ENCODE measurements at places on chromosomes 3 and 15.

DNA sequence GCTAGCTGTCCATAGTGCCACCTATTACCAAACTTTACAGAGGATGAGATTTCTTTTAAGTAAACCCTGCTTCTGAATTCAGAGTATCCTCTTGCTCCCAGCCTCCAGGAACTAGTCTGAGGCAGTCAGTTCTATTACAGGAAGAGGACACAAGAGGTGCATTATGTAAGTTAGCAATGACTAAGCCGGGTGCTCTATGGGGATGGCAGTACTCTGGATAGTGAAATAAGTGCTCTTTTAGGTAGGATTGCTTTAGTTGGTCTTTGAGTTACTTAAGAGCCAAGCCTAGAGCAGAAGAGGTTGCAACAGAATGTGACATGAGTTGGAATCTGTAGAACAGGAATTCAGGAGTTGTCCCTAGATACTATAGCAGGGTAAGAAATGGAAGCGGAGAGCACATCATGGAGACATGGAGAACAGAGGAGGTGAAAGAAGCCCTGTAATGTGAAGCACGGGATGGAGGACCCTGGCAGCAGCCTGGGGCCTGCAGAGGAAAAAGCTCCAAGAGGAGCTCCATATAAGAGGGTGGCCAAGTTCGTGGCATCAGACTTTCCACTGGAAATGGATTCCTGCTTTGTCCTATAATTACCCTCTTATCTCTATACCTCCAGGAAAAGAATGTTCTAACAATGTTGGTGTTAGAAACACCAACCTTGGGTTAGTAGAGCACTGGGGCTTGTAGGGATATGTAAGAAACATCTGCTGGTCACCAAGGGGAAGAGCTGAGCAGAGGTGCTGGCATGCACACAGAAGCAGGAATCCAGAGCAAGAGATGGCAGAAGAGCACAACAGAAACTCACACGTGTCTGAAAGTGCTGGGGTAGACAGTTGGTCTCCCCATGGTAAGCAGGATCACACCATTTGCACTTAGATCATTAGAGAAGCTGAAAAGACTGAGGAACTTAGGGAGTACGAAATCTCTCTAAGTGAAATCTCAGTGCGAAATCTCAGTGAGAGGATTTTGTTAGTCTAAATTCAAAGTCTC is 851.1 kb downstream of the FHIT start:
- DNase-seq = peak; percentile 6

GRCh38 chr3:73605861-73606260 is 18.9 kb downstream of the PDZRN3 start:
- no peak for DNase-seq

DNA sequence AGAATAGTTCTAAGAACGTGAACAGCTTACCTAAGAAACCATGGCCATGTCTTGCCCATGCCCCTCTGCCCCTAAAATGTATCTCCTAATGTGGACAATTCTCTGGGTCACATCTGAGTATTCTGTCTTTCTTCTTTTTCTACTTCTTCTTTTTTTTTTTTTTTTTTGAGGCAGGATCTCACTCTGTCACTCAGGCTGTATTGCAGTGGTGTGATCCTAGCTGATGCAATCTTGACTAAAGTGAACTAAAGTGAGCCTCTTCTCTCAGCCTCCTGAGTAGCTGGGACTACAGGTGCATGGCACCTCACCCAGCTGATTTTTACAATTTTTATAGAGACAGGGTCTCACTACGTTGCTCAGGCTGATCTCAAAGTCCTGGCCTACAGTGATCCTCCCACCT is 204.8 kb upstream of the ZPLD1 start:
- DNase-seq = no peak

GRCh38 chr3:143811602-143812001 is 36.7 kb downstream of the SLC9A9 start:
- no peak for DNase-seq

DNA sequence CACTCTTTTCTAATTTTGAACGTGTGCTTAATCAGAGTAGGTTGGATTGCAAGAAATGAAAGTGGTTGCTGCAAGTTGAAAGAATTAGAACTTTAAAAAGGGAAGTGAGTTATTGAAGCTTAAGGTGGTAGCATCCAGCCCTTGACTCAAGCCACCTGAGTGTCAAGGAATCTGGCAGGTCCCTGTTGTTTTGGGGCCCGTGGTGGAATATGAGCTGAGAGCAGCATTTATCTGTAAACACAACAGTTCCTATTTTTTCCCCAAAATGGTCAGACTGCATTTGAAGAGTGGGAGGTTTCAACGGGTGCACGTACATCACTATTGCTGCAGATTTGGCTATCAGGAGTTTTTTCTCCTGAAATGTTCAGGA is 1.7 kb downstream of the ITPR1 start:
- no peak for DNase-seq

- DNase-seq = no peak
Measured at GRCh38 chr3:114743746-114744485, 403.2 kb downstream of the ZBTB20 start.

DNA sequence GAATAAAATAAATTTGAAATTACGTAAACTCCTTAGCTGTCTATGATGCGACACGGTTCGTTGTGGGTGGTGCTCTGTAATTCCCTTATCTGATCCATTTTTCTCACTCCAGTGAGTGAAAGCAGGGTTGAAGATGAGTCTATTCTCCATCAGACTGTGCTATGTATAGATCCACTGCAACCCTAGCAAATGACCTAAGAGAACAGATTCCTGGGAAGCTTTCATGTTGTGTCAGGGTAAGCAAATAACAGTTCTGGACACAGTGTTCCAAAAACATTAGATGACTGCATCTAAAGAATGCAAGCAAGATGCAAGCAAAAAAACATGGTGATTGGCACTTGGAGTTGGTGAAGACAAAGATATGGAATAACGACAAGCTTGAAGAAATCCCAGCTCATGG is 239.3 kb downstream of the SLC9A9 start:
- DNase-seq = no peak

All from GM04504 (cell line).